Stimulated activated CD8-positive, alpha-beta memory T cell treated with anti-CD3 and anti-CD28 coated beads, Interleukin-4, amount 100 ng/mL, for 1 hour (primary cell): ENCODE measurements at places on chromosomes 6 and 20.

DNA sequence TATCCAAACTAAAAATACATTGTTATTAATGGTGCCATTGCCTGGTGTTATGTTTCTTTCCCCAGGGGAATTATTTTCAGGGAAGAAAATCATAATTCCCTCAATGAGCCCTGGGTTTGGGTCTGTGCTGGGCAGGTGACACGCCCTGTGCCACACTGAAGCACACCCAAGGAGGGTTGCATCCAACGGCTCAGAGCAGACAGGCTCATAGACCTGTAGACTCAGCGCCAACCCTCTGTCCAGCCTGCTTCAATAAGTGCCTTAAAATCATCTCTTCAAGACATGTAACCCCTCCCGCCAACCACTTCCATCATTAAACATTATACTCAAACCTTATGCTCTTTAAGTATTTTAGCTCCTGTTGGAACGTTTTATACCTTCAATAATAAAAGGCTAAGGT, 225.3 kb upstream of the CDH4 start:
- DNase-seq: no peak

GRCh38 chr6:151257985-151258445, 18.2 kb downstream of the AKAP12 start:
- no peak for DNase-seq

- DNase-seq: no peak
Measured at GRCh38 chr20:62394248-62395245, 7.6 kb downstream of the RPS21 start.

DNA sequence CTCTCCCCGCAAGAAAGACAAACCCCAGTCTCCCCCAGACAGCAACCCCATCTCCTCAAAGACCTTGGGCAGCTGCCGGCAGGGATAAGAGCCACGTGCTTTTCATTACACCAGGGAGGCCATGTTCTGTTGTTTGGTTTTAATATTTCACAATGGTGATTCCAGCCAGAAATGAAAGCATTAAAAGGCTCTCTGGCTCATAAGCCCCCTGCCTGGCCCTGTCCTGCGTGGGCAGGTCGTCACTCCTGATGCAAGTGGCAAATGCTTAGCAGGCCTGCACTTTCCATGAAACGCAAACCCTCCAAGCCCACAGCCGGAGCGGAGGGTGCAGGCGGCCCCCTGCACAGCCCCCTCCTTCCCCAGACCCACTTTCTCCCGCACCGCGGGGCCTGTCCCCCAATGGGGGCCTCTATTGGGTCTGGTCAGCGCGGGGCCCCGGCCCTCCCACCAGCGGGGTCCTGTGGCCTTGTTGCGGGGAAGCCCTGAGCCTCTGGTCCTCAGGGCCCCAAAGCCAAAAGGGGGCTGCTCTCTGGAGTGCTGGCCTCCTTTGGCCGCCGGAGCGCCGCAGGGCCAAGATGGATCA, 77.2 kb downstream of the TMEM242 start:
- no peak for DNase-seq

DNA sequence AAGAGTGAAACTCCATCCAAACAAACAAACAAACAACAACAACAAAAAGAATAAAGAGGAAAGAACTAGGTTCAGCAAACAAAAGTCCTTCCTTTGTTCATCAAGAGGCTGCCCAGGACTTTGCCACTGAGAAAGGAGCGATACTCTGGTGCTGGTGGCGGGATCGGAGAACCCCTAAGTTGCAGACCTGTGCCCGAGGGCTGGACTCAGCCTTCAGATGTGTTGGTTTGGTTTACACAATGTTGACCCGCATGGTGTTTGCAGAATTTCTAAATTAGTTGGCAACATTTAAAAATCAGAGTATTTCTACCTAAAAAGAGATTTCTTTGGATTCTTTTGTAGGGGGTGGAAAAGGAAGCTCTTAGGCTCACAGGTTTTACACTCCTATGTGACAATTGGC, 42.5 kb downstream of the TRAM2 start:
- no peak for DNase-seq

GRCh38 chr6:102204351-102204750, 810.8 kb downstream of the GRIK2 start:
- no peak for DNase-seq

DNA sequence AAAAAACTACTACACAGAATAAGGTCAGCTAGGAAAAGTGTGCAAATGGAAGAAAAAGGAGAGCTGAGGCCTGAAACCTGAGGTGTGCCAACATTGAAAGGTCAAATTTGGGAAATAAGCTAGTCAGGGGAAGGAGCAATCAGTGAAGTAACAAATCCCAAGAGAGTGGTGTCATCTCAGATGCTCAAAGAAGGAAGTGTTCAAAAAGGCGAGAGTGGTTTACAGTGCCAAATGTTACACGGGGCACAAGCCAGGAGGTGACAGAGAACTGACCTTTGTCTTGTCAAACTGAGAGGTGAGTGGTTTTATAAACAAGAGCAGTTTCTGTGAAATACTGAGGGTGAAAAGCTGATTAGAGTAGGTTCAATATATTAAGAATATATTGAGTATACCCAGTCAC, 83.0 kb upstream of the TCF21 start:
- DNase-seq: no peak

DNA sequence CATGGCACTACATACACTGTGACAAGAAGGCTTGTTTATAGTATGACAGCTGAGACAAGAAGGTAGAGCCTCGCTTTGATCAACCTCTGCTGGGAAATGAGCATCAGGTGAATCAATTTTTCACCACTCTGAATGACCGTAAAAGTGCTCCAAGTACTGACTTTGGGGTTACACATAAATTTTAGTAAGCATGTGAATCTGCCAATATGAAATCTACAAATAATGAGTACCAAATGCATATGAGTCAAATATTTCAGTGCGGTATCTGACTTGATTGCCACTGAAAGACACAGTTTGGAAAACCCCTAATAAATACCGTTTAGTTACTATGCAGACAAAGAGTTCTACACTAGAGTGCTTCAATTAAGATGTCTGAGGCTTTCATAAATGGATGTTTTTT, 77.8 kb downstream of the ATG5 start:
- DNase-seq: no peak

DNA sequence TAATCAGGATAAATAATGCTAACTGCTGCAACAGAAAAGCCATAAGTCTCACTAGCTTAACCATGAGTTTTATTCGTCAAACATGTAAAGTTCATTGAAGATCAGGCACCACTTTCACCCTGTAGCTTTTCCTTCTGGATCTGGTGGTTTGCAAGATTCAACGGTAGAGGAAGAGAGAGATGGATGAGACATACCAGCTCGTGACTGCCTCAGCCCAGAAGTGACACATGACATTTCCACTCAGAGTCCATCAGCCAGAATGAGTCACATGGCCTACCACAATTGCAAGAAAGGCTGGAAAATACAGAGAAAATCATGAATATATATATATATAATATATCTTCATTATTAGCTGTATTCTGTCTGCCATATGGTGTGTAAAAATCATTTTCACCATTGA, 29.0 kb downstream of the SPTLC3 start:
- DNase-seq: no peak
